ENCODE measurements at places on chromosomes 5 and 9. TPM values are rescaled to one million over a fixed set of nuclear protein-coding genes. Genes with fewer than 3 reads are reported as not detected.
A peak's percentile ranks its signal among the peaks of the same experiment; 100 is the strongest.

GRCh38 chr5:52134013-52134650 is 653.6 kb upstream of the ITGA1 start:
- DNase-seq, result no peak
- H3K27me3 ChIP-seq, result no peaks in the 10 kb centered on the region
- H3K36me3 ChIP-seq, result no peaks in the 10 kb centered on the region
- no peak overlapping the region for H3K27ac ChIP-seq

DNA sequence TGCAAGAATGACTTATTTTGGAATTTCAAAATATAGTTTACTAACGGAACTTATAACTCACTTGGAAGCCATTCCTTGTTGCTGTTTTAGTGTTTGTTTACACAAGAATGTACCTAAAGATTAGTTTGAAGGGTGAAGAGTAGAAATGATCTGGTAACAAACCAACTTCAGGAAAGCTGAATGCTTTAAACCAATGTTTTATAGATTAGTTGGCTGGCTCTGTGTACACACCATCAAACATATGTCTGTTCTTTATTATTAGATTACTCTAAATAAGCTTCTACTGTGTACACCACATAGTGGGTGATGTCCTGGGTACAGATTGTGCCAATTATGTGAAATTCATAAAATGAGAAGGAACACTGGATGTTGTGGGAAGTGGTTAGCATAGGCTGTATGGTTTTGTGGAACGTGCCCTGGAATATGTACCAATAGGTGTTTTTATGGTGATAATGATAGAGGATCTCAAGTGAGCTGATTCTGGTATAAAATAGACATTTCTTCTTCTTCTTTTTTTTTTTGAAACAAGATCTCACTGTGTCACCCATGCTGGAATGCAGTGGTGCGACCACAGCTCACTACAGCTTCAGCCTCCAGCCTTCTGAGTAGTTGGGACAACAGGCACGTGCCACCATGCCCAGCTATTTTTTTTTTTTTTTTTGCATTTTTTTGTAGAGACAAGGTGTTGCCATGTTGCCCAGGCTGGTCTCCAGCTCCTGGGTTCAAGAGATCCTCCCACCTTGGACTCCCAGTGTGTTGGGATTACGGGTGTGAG is 109.3 kb upstream of the DHFR start:
- H3K36me3 ChIP-seq, result peaks cover 9% of the 10 kb centered on the region
- DNase-seq, result no peak
- H3K27ac ChIP-seq, result no peak overlapping the region
- no peaks in the 10 kb centered on the region for H3K27me3 ChIP-seq

Gene IL9
- total RNA-seq, result not detected

Gene CYSRT1
- 0.50 TPM for total RNA-seq

Gene HTR1A
- not detected for total RNA-seq

DNA sequence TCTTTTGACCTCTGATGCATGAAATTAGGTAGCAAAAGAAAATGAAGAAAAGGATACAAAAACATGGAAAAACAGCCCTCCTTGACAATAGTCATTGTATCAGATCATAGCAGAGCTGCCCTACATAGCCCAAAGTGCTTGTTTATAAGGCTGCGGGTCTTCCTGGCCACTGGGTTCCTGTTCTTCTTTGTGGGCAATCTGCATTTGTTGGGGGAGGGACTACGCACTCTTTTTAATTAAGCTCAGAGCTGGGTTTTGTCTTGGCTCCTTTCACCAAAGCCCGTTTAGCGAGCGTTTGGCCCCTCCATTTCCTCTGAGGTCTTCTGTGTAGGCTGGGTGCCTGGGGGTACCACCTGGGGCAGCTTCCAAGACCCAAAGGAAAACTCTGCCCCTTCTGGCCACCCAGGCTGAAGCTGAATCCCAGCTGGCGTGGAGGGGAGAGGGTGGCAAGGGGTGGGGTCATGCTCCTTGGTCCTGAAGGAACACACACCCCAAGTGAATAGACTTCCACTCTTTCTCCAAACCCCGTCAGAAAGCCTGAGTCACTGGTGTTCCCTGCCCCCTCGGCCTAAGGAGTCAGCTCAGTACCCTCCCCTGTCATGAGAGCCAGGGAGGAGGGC is 6.5 kb upstream of the PAX5 start:
- no peak overlapping the region for H3K4me3 ChIP-seq
- peaks cover 55% of the 10 kb centered on the region for H3K27me3 ChIP-seq
- H3K36me3 ChIP-seq, result no peaks in the 10 kb centered on the region
- peaks cover 13% of the 10 kb centered on the region for H3K4me1 ChIP-seq

DNA sequence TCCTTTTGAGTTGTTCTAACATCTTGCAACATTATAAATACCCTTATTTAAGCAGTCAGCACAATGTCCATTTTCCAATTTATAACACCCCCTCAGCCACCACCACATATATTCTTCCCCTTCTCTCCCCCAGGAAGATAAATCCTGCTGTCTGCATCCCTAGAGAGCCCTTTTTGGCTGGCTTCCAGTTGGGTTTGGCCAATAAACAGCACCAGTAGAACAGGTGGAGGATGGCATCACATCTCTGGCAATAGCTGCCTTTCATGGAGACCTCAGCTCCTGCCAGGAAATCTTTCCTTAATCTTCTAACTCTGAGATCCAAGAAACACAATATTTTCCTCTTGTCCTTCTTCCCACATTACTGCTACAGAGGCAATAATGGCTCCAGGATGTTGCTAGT is 53.7 kb downstream of the TRIM36 start:
- no peak overlapping the region for H3K4me3 ChIP-seq
- no peaks in the 10 kb centered on the region for H3K27me3 ChIP-seq
- H3K36me3 ChIP-seq, result no peaks in the 10 kb centered on the region
- no peak for DNase-seq
- H3K4me1 ChIP-seq, result no peaks in the 10 kb centered on the region
- H3K27ac ChIP-seq, result no peak overlapping the region

Gene PKN3
- total RNA-seq, result 15.9 TPM

- H3K4me1 ChIP-seq, result peaks cover 4% of the 10 kb centered on the region
- peak overlapping the region; percentile 74 for H3K4me3 ChIP-seq
- DNase-seq, result peak; percentile 42
- no peaks in the 10 kb centered on the region for H3K36me3 ChIP-seq
- no peaks in the 10 kb centered on the region for H3K27me3 ChIP-seq
Measured at GRCh38 chr5:137752905-137753690, 1.1 kb downstream of the HNRNPA0 start.

- DNase-seq, result no peak
- H3K27ac ChIP-seq, result no peak overlapping the region
- H3K4me3 ChIP-seq, result no peak overlapping the region
- no peaks in the 10 kb centered on the region for H3K4me1 ChIP-seq
- H3K27me3 ChIP-seq, result no peaks in the 10 kb centered on the region
- no peaks in the 10 kb centered on the region for H3K36me3 ChIP-seq
Measured at GRCh38 chr5:155460501-155460931, 447.0 kb downstream of the KIF4B start.

Gene LRRC19
- total RNA-seq, result not detected

- DNase-seq, result no peak
- no peaks in the 10 kb centered on the region for H3K27me3 ChIP-seq
- no peaks in the 10 kb centered on the region for H3K4me1 ChIP-seq
- H3K36me3 ChIP-seq, result peaks cover 5% of the 10 kb centered on the region
- H3K27ac ChIP-seq, result no peak overlapping the region
Measured at GRCh38 chr9:7153566-7153965, 395.8 kb downstream of the KDM4C start.

DNA sequence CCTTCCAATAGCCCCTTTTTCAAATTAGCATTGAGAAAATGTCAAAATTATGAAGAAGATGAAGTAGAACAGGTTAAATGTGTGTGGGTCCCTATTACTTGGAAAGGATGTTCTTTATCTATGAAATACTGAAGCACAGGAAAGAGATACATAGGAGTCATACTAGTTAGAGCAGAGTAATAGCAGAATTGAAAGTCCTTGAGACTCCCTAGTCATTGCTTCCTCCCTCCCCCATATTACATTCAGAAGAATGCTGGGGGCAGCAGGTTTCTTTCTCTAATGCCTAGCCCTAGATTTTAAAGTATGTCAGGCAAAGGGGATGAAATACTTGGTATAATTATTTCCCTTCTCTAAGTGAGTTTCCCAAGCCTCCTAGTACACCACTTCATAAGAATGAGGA is 4.4 kb downstream of the ZCCHC9 start:
- no peak overlapping the region for H3K4me3 ChIP-seq
- H3K4me1 ChIP-seq, result no peaks in the 10 kb centered on the region
- no peak overlapping the region for H3K27ac ChIP-seq
- peaks cover 26% of the 10 kb centered on the region for H3K36me3 ChIP-seq
- no peak for DNase-seq
- H3K27me3 ChIP-seq, result no peaks in the 10 kb centered on the region

- H3K27ac ChIP-seq, result no peak overlapping the region
- peaks cover 24% of the 10 kb centered on the region for H3K4me1 ChIP-seq
- H3K4me3 ChIP-seq, result peak overlapping the region; percentile 98
- no peak for DNase-seq
- no peaks in the 10 kb centered on the region for H3K27me3 ChIP-seq
Measured at GRCh38 chr5:150358261-150359095, 981 bp downstream of the TCOF1 start.

DNA sequence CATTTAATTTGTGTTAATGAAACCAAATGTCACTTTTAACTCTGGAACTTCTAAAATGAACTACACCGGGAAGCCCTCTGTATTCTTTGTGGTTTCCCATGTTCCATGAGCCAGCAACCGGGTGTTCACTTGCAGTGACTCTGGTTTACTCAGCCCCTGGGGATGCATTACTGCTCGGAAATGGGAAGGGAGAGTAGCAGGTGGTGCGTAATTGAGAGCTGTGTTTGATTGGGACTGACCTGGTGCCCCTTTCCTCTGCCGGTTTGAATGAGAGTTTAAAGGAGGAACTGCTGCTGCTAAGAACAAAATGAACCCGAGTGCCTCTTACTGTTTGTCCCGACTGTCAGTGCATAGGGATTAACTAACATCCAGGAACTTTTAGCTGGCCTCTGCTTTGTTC is 100.1 kb upstream of the DHFR start:
- no peak overlapping the region for H3K4me3 ChIP-seq
- H3K4me1 ChIP-seq, result peaks cover 5% of the 10 kb centered on the region
- H3K27me3 ChIP-seq, result no peaks in the 10 kb centered on the region
- H3K27ac ChIP-seq, result no peak overlapping the region
- no peak for DNase-seq

Gene NEUROG1
- total RNA-seq, result not detected

GRCh38 chr5:140565024-140565779 is 574 bp downstream of the SLC35A4 start:
- no peaks in the 10 kb centered on the region for H3K36me3 ChIP-seq
- peaks cover 72% of the 10 kb centered on the region for H3K4me1 ChIP-seq
- H3K27me3 ChIP-seq, result no peaks in the 10 kb centered on the region
- peak overlapping the region; percentile 96 for H3K27ac ChIP-seq

- no peaks in the 10 kb centered on the region for H3K36me3 ChIP-seq
- DNase-seq, result no peak
- no peak overlapping the region for H3K27ac ChIP-seq
- no peak overlapping the region for H3K4me3 ChIP-seq
- H3K4me1 ChIP-seq, result no peaks in the 10 kb centered on the region
- no peaks in the 10 kb centered on the region for H3K27me3 ChIP-seq
Measured at GRCh38 chr5:59496524-59497134, 396.9 kb downstream of the PDE4D start.

Gene OR1N2
- total RNA-seq, result not detected

DNA sequence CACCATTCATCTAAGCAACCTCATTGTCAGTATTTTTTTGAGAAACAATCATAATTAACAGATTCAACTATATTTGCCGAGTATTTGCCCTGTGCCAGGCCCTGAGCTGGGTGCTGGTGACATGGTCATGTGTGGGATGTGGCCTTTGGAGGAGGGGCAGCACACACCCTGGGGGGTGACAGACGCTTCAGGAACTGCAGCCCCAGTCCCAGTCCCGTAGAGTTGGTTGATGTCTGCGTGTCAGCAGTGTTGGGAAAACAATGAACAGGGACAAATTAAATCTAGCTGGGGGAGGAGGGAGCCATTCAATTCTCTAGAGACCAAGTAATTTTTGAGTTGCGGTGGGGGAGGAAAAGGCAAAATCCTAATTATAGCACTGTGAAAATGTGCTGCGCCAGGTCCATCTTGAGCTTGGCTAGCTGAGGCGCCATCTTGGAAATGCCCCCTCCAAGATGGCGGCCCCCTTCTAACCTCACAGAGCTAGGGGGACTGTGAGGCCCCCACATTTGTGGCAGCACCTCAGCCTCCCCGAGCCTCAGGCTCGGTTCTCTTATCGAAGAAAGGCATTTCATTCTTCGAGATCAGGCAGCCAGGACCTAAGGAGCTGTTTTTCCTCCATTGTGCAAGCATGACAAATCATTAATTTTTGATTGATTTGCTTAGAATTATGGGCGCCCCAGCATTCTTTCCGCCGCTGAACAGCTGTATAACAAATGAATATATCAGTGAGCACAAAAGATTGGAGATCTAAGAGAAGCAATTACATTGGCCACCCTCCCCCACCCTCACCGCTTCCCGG is 87.8 kb downstream of the ZNF618 start:
- H3K27ac ChIP-seq, result no peak overlapping the region
- H3K4me3 ChIP-seq, result no peak overlapping the region
- H3K36me3 ChIP-seq, result no peaks in the 10 kb centered on the region
- no peak for DNase-seq
- H3K27me3 ChIP-seq, result no peaks in the 10 kb centered on the region

DNA sequence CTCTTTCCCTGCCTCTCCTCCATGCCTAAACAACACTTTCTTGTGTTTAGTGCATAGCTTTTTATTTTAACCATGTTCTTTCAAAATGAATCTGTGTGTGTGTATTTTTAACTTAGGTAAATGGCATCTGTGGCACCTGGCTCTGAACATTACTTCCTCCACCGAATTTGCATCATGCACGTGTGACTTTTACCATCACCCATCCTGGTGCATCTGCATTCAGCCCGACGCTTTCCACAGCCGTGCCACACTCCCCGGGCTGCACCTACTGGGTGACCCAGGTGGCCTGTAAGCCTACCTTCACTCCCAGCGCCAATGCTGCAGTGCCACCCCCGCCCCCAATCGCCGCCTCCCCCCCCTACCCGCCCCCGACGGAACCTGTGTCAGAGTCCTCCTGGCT is 12.7 kb upstream of the FCN1 start:
- no peaks in the 10 kb centered on the region for H3K36me3 ChIP-seq
- H3K27me3 ChIP-seq, result no peaks in the 10 kb centered on the region
- peaks cover 77% of the 10 kb centered on the region for H3K4me1 ChIP-seq
- H3K27ac ChIP-seq, result no peak overlapping the region
- no peak for DNase-seq

GRCh38 chr5:110165366-110165765 is 475.6 kb downstream of the MAN2A1 start:
- no peaks in the 10 kb centered on the region for H3K27me3 ChIP-seq
- no peaks in the 10 kb centered on the region for H3K4me1 ChIP-seq
- no peak for DNase-seq

Gene SLC27A4
- total RNA-seq, result 33.7 TPM
